H9 (cell line): ENCODE measurements at places on chromosomes 12 and 14.

DNA sequence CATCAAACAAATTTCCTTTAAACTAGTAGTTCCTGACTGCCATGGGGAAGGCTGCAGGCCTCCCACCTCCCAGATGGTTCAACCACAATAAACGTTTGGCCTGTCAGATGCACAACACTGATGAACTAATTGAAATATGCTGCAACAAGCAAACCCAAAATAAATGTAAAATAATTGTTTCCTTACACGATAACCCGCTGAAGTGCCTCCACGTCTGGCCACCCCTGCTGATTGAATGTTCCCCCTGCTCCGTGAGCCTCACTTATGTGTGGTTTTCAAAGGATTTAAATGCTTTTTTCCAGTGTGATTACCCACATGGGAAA lies 8.4 kb downstream of the PITPNM2 start:
- no peaks in the 10 kb centered on the region for H3K27me3 ChIP-seq
- no peak overlapping the region for H3K27ac ChIP-seq
- DNase-seq = no peak
- no peak overlapping the region for H3K4me3 ChIP-seq
- no peaks in the 10 kb centered on the region for H3K4me1 ChIP-seq

DNA sequence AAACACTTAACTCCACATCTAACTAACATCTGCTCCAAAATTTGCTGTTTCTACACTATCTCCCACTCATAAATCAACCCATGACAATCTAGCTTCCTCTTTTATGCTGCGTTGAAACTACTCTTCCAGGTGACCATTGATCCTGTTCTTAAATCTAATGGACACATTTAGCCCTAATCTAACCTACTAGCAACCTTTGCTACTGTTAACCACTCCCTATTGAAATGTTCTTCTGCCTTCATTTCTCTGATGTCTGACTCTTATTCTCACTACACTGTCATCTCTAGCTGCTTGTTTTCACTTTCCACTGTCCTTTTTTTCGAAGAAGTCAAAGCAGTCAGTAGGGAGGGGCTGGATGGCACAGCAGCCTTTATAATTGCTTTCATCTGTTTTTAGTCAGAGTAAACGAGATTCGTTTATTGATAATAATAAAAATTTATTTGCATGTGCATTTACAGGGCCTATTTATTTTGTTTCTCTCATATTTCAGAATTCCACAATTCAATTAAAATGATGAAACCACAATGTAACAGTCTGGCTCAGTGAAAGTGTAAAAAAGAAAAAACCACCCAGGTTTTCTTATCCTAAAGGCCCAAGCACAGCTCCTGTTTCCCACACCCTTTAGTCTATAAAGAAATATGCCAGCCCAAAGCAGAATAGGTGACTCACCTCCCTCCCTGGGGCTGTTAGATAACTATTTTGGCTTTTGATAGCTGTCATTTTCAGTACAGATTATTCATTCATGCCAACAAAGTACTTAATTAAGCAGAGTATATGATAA lies 44.9 kb downstream of the ATP2B1 start:
- no peaks in the 10 kb centered on the region; the same call in 1 of the 2 replicates for H3K4me1 ChIP-seq
- H3K27me3 ChIP-seq = no peaks in the 10 kb centered on the region
- no peaks in the 10 kb centered on the region for H3K36me3 ChIP-seq
- no peak overlapping the region for H3K4me3 ChIP-seq
- no peak overlapping the region for H3K27ac ChIP-seq

DNA sequence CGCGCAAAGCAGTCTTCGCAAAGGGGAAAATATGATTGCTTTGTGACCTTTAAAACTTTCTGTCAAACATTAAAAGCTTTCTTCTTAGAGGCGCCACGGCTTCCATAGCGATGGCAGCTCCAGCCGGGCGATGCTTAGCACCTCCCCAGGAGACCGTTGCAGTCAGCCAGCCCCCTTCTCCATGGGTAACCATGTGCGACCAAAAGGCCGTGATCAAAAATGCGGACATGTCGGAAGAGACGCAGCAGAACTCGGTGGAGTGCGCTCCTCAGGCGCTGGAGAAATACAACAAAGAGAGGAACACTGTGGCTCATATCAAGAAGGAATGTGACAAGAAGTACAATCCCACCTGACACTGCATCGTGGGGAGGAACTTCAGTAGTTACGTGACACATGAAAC lies 12.7 kb upstream of the STON2 start:
- H3K36me3 ChIP-seq = peaks cover 7% of the 10 kb centered on the region
- DNase-seq = no peak
- no peaks in the 10 kb centered on the region for H3K27me3 ChIP-seq
- no peaks in the 10 kb centered on the region for H3K4me1 ChIP-seq

DNA sequence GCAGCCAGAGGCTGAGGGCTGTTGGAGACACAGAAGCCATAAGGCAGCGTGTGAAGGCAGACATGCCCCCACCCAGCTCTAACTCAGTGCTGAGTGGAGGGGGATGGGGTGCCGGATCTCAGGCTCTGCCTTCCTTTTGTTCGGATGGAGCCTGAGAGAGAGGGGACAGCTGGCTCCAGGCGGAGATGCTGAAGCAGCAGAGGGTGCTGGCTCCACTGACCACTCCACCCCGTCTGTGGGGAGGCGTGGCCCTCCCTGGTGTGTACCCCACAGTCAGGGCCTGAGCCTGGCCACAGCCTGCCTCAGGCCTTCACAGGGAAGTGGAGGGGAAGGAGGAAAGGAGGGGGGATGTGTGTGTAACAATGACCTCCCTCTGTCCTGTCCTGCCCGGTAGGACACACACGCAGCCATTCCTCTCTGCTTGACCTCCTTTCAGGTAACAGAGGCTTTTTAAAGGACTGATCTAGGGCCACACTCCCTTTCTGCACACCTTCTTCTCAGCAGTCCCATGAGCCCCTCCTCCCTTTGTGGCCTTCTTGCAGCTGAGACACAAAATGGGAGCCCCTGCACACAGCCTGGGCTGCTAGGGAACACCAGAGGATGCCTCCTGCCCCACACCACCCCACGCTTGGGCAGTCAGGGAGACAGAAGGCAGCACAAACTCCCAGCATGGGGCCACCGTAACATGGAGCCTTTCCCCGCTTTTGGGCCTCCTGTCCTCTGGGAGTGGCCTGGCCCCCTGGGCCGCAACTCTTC lies 9.6 kb upstream of the ENDOU start:
- H3K27me3 ChIP-seq = no peaks in the 10 kb centered on the region
- no peaks in the 10 kb centered on the region for H3K36me3 ChIP-seq

- no peaks in the 10 kb centered on the region for H3K27me3 ChIP-seq
- H3K27ac ChIP-seq = no peak overlapping the region
- peaks cover 13% of the 10 kb centered on the region for H3K36me3 ChIP-seq
- no peak for DNase-seq
- H3K4me3 ChIP-seq = no peak overlapping the region
These were observed 26.0 kb downstream of the LRP6 start for GRCh38 chr12:12240662-12241340.

DNA sequence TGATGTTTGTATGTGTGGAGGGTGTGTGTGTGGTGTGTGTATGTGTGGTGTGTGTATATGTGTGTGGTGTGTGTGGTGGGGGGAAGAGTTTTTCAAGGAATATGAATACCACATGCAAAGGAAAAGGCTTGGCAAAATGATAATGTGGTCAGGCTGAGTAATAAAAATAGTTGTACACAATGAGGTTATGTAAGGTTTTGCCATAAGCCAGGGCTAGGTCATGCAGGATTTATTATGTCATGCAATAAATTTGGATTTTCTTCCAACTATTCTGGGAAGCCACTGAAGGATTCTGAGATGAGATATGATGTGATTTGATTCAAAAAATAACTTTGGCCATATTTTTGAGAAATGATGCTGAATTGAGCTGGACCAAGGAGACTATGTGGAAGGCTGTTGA lies 1191.6 kb upstream of the SEL1L start:
- H3K27me3 ChIP-seq = no peaks in the 10 kb centered on the region
- DNase-seq = no peak
- H3K4me1 ChIP-seq = no peaks in the 10 kb centered on the region
